GM23338 (cell line): ENCODE measurements at places on chromosomes 7 and 10.

GRCh38 chr10:124995605-124996004 is 53.7 kb downstream of the ZRANB1 start:
- DNase-seq = no peak

DNA sequence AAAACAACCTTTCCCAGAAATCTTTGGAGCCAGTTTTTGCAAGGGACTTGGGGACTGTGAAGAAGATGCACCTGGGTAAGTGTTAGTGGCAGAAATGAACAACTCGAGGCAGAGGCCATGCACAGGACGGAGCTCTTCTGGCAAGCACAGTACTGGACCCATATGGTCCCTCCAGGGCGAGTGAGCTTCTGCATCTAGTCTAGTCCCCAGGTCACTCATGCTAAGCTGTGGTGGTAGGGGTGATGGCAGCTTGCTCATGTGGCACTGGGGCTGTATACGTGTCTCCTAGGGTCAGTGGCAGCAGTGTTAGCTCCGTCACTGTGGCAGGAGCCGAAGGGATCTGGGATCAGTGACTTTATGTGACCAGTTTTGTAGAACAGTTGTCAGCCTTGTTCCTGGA is 9.3 kb upstream of the LRRC61 start:
- DNase-seq = no peak

DNA sequence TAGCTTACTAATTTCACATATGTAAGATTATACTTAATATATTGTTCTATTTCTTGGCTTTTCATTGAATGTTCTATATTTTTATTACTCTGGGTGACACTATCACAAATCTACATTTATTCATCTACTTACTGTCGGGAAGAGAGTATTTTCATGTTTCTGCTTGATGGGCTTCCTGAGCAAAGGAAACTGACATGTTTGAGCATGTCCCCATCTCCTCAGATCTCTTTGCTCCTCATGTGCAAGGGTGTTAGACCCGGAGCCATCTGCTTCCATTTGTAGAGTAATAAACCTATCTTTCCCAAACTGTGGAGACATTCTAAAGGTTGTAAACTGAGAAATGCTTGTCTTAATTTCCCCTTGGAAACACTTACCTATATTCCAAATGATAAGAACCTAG is 103.5 kb downstream of the LSMEM1 start:
- no peak for DNase-seq

DNA sequence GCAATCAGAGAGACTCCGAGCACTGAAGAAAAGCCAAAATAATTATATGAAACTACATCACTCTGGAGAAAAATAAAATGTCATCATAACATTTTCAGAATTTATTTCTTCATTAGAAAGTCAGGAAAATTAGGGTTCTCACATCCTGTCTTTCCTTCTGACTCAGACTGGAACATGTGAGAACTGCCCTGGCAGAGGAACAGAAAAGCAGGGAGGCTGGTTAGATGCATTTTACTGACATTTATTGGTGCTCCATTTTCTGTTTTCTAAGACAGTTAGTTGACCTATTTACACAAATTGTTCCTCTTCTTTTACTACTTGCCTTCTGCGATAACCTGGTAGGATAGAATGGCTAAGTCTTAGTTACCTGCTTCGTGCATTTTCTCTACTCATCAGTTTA is 58.6 kb upstream of the ANK3 start:
- DNase-seq = no peak

DNA sequence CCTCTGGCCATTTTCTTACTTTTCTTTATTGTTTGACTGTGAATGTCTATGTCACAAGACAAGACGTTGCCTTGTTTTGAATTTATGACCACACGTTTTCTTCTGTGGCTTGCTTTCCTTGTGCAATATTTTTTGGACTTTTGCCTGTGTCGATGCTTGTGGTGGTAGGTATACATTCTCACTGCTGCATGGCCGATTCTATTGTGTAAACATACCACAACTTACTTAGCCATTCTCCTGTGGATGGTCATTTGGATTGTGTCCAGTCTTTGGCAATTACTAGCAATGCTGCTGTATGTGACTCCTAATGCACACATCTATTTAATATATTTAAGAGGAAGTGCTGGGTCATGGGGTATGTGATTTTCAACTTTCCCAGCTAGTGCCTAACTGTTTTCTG is 18.0 kb upstream of the DLG5 start:
- no peak for DNase-seq

GRCh38 chr10:61795551-61795950 is 105.9 kb upstream of the ARID5B start:
- peak; percentile 33 for DNase-seq

- no peak for DNase-seq
Observed at GRCh38 chr7:83579740-83580139, 69.2 kb downstream of the SEMA3E start.

- DNase-seq = no peak
Observed at GRCh38 chr7:100413889-100414288, 14.6 kb downstream of the ZCWPW1 start.

- no peak for DNase-seq
Observed at GRCh38 chr10:74841265-74841973, 15.0 kb downstream of the KAT6B start.

- no peak for DNase-seq
Observed at GRCh38 chr10:95254629-95255028, 36.2 kb downstream of the PDLIM1 start.

DNA sequence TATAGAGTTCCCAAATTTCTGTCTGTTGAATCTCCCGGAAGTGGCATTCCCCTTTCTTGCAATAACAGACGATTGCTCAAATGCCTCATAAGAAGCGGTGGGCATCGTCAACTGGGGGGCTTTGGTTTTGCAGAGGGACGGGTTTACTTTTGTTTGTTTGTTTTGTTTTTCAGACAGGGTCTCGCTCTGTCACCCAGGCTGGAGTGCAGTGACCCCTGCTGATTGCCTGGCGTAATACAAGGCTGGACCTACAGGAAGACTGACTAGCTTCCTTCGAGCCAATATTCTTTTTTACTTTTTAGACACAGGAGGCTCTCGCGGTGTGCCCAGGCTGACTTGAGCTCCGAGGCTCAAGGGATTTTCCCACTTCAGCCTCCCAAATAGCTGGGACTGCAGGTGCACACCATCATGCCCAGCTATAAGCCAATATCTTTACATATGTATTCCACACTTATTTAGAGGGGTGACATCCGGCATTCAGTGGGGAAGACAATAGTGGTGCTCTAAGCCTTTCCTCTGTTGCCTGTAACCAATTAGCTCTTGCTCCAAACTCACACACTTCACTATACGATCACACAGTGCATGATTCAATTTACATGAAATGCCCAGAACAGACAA is 58.1 kb downstream of the FHIP2A start:
- peak; percentile 75 for DNase-seq

DNA sequence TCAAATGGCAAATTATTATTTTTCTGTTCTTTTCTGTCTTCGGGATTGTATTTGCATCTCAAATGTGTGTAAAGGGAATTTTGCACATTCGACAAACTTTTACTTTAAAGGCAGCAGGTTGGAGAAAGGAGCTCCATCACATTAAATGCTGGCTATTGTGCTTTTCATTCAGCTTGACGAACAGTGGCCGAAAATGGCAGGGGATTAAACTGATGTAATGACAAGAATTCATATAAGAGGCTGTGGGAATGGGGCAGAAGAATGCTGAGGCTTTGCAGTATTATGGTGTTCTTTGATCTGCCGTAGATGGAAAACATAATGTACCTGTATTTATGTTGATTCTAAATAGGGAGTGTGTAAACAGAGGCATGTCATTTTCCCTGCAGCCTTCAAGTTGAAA is 376.0 kb downstream of the LRMDA start:
- no peak for DNase-seq

- no peak for DNase-seq
Observed at GRCh38 chr7:130883928-130884327, 149.9 kb upstream of the KLF14 start.

DNA sequence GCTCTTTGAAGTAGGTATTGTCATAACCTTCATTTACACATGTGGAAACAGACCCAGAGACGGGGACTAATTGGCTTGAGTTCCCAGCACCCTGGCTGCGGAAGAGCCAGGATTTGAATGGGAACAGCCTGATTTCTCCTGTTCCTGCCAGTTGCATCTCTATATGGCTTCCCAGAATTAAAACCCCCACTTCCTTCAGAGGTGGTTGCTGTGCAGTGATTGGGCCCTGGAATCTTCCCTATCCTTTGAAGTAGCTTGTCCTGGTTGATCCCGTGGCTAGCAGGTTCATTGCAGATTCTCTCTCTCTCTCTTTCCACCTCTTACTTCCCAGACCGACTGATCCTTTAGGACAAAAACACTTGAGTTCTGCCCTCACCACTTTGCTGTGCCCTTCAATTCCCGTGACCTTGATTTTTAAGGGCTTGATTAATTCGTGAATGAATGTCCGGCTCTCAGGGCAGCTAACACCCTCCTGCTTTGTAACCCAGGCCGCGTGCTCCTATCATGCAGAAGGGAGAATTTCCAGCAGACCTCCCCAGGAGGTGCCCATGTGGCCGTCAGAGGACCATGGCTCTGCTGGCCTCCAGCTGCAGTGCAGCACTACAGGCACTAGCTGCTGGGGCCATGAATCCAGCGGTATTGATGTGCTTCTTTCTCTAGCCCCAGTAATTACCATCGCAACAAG is 120.6 kb upstream of the AGK start:
- peak; percentile 80 for DNase-seq

DNA sequence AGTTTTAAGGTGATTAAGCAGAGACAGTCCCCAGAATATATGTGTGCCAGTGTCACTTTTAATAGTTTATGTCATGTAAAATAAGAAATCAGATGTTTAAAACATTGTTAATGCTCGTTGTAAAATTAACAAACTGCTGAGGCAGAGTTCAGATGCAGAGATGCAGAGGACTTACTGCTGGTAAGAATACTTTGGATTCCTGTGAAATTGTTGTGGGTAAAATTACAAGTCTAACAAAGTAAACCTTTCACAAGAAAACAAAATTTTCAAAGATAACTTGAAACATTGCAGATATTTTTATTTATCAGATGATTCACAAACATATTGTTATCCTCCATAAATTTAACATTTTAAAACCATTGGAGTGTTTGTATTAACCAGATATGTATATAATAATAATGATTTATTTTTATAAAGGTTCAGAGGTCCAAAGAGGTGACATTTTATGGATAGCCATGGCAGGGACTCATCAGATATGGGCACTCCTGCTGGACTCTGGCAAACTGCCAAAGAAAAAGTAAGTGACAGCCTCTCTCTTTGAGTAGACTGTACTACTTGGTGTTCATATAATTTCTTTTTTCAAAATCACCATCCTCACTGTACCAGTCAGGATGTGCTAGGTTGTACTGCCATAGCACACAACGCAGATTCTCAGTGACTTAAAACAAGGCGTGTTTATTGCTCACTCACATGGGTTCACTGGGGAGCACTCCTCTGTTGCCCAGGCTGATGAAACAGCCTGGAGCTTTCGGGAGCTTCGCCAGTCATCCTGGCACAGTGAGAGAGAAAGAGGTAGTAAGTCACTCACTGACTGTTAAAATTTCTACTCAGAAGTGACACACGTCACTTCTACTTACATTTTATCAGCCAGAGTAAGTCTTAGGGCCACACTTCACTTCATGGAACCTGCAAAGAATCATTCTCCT is 43.5 kb downstream of the NHLRC2 start:
- DNase-seq = no peak

DNA sequence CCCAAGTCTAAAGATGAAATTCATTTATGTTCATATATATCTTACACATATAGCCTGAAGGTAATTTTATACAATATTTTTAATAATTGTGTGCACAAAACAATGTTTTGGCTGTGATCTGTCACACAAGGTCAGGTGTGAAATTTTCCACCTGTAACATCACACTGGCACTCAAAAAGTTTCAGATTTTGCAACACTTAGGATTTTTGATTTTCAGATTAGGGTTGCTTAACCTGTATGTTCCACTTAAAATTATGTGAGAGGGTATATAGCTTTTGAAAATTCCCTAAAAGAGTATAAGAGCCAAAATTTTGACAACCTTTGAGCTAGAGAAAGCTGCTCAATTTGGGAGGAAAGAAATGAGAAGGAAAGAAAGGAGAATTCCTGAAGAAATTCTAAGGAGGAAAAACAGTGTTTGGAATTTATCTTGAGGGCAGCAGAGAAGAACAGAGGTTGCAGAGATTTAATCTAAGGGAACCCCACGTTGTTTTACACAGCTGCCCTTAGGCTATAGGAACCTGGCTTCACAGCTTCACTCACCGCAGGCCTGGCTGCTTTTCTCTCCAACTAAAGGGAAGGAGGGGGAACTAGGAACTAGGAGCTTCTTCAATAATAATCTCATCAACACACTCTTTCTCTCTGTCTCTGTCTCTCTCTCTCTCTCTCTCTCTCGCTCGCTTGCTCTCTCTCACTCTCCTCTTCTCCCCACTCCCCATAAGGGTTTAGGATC is 8.5 kb downstream of the VOPP1 start:
- peak; percentile 55 for DNase-seq

- DNase-seq = no peak
Observed at GRCh38 chr7:41817386-41817785, 114.5 kb upstream of the INHBA start.

DNA sequence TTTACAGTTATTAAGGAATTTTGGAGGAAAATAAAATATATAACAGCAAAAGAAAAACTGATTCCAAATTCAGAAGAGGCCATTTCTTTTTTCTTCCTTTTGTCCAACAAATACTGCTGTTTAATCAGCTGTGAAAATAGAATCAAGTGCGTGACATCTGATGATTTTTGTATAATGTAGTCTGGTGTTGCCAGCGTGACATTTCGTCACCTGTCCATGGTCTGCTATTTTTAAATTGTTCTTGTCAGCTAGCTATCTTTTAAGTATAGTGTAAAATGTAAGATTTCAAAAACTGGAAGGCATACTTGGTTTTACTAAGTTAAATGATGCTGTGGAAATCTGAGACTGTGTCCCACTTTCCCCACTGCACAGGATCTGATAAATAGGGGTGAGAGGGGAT is 105.9 kb downstream of the CPEB3 start:
- DNase-seq = no peak

DNA sequence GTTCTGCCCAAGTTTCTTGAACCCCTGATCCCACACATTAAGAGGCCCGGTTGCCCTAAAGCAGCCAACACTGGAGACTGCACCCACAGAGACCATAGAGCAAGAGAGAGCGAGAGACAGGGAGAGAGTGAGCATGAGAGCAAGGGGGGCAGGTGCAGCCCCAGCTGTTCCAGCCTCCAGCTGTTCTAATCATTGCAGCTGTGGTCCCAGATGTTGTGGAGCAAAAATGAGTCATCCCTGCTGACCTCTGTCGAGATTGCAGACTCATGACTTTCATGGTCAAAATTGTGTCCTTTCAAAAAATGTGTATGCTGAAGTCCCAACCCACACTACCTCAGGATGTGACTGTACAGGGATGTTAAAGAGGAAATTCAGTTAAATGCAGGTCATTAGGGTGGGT is 143.9 kb upstream of the FRMD4A start:
- DNase-seq = no peak

GRCh38 chr10:12806228-12807095 is 195.1 kb downstream of the CCDC3 start:
- DNase-seq = no peak

GRCh38 chr10:60200012-60200681 is 189.5 kb downstream of the ANK3 start:
- no peak for DNase-seq
